Stimulated activated CD8-positive, alpha-beta memory T cell treated with anti-CD3 and anti-CD28 coated beads, Interleukin-7, amount 100 ng/mL, for 4 hours (primary cell): ENCODE measurements at places on chromosomes 1 and 21.

- DNase-seq, result no peak
Measured at GRCh38 chr1:164092603-164093353, 466.2 kb upstream of the PBX1 start.

DNA sequence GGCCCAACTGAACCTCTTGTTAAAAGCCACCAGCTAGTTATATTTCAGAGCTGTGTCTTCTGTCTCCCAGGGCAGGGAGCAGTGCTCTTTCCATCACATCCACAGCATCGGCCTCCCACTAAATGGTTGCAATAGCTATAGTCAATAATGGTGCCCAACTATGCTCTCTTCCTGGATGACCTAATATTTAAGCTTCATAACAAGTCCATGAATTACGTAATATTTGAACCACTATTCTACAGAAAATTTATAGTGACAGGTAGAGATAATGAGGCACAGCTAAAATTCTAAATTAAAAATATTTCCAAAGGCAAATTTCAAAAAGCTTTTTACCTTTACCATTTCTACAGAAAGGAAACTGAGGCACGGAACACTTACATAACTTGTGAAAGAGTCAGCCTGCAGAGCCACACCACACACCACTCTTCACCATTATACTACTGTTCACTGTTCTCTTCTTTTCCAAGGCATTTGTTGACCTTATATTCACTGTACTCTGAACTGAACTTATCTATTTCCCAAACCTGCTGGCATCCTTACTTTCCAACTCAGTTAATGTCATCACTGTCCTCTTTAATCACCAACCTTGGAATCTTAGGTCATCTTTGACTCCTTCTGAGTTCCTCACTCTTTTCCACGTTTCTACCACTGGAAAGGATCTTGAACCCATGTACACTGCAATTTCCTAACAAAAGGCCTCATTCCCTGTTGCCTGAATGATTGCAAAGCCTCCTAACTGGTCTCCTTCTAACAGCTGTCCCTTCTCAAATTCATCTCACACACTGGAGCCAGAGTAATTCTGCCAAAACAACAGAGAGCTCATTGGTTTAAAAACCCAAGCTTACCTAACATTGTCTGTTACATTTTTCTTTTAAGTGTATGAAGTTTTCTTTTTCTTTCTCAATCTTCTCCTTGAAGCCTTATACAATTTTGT, 85.5 kb downstream of the DDAH1 start:
- no peak for DNase-seq

- DNase-seq, result no peak
Measured at GRCh38 chr21:46618738-46619379, 14.0 kb upstream of the S100B start.

GRCh38 chr1:79431340-79431739, 424.8 kb upstream of the ADGRL4 start:
- DNase-seq, result no peak

DNA sequence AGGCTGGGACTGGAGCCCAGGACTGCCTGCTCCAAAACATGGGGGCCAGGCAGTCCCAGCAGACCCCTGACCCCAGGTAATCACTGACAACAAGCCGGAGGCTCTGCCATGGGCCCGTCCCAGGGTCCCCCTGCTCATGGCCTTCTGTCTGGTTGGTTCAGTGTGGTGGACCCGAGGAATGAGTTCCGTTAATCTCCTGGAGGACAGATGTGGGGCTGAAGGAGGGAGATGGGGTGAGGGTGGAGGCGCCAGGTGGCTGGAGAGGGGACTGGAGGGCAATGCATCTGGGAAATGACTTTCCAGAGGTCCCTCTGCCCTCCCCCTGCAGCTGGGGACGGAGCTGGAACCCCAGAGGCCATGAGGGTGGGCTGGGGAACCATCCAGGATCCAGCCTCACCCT, 103.2 kb downstream of the EBNA1BP2 start:
- DNase-seq, result no peak

DNA sequence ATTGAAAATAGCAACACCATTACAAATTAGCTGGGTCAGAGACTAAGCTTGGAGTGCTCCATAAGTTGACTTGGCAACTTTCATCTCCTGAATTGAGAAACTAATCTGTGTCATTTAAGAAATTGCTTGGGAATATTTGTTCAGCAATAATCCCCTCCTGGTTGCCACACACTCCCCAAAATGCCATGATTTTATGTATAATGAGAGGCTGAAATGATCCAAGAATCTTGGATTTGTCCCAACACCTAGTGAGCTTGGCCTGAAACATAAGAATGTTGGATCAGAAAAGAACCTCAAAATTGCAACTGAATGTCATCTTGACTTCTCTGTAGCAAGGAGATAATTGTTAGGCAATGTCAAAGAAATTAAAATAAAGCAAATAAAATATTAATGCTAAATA, 805.9 kb upstream of the ADAMTS5 start:
- DNase-seq, result no peak

DNA sequence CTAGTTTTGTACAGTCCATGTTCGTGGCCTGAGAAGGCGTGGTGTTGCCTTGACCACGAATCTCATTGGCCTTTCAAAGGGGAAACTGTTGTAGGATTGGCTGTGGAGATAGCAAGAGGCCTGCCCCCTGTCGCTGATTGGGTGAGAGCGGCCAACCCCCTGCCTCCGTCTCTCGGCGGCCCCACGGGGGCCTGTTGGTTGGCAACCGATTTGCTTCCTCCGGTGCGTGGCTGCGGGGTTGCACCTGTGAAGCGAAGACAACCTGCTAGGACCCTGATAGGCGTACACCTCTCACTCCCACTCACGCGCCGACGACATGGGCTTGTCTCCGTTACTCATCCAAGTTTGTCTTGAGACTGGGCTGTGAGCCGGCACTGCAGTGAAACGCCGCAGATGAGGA, at the start of gene UBE2U:
UBE2U (plus strand) TSS at position 204 of the 400 bp plus-strand sequence. CDS start 428 bp downstream, outside the sequence.
- no peak for DNase-seq

DNA sequence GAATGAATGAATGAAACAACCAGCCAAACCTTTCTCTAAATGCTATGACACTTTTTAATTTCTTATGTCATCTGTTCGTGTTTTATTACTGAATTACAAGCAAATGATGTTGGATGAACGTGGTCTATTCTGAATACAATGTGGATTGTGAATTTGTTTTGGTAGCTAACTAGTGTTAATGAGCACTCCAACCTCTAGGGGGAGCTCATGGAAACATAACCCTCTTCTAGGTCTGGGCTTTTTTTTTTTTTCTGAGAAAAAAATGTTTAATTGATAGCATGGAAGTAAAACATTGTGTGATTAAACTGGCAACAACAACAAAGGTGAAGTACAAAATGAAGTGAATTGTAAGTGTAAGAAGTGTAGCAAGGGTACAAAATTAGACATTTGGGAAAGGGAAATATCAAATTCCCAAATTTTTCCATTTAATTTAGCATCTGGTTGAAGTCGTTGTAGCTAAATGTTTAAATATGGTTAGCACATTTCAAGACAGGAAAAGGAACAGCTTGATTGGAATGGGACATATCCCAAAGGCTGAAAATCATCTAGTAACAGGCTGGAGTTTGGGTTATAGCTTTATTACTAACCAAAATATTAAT, 42.6 kb upstream of the PTGS2 start:
- no peak for DNase-seq

GRCh38 chr1:156048663-156049258, 4.8 kb downstream of the UBQLN4 start:
- no peak for DNase-seq

DNA sequence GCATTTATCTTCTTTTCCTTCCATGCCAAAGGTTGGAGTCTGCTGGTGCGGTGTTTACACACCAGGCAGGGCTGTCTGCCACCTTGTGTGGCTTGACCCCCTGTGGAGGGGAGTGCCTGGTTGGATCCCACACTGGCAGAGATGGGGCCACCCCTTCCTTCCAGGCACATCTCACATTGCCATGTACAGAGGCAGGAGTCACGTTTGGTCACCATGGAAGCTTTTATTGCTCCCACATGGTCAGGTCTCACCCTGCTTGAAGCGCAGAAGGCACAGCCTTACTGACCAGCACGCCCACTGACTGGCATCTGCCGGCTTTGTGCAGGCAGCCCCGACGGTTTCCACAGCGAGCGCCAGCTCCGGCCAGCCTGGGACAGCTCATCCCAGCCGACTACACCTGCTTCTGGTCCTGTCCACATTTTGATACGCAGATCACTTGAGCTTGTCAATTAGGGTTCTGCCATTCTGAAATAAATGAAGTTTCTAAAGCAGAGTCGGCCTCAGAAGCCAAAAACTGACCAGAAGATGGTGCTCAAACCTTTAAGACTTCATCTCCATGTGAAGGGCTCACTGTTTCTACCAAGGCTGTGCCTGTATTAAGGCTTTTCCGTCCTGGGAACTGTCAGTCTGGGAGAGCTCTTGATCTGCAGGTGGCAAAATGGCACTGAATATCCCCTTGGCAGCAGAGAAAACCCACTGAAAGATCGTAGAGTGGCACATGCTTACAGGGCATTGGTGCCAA, 35.6 kb upstream of the EPHA8 start:
- no peak for DNase-seq

GRCh38 chr1:204085876-204086275, 13.0 kb downstream of the SOX13 start:
- DNase-seq, result no peak

GRCh38 chr1:36258960-36259344, 34.7 kb downstream of the THRAP3 start:
- no peak for DNase-seq

DNA sequence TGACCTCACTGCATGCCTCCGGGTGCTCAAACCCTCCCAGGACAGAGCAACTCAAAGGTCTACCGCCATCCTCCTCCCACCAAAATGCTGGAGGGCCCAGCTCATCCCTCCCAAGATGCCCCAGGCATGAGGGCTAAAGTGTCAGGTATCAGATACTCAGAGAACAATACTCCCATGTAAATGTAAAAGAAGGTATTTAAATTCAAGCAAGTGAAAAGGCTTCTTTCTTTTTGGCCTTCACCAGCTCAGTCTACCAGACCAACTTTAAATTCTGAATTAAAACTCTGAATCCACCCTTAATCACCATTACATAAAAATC, 3.0 kb downstream of the PARP1 start:
- no peak for DNase-seq

- no peak for DNase-seq
Measured at GRCh38 chr1:224180783-224181452, 2.1 kb upstream of the DEGS1 start.

GRCh38 chr1:150012611-150013010, 2.1 kb upstream of the OTUD7B start:
- DNase-seq, result no peak

DNA sequence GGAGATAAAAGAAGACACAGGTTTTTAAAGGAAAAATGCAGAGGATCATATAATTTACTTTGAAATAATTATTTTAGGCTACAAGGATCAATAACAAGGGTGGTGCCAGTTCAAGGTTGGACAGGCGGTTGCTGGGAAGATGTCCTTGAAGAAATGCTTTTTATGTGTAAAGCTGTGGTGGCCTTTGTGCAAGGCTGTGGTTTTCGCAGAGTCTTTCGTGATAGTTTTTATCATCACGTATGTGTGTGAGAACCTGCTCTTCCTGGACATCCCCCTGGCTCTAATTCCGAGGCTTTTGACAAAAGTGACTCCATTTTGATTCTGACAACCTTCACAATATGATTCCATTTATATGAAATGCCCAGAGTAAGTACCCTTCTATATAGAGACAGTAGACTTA, 85.8 kb upstream of the COG2 start:
- DNase-seq, result no peak

DNA sequence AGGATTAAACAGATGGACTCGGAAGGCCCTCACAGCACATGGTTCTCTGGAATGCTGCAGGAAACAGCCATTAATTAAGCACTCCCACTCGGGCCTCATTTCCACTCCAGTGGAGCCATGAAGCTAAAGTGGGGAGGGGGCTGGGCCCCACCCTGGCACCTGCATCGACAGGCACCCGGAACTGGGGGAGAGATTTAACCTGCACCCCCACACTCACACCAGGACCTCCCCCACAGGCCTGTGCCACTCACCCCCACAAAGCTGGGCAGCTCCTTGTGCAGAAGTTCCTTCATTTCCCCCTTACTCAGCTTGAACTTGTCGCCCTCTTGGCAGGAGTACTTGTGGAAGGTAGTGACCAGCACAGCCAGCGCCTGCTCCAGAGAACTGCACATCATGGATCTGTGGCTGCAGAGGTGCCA, 2.2 kb downstream of the S100A2 start:
- no peak for DNase-seq

DNA sequence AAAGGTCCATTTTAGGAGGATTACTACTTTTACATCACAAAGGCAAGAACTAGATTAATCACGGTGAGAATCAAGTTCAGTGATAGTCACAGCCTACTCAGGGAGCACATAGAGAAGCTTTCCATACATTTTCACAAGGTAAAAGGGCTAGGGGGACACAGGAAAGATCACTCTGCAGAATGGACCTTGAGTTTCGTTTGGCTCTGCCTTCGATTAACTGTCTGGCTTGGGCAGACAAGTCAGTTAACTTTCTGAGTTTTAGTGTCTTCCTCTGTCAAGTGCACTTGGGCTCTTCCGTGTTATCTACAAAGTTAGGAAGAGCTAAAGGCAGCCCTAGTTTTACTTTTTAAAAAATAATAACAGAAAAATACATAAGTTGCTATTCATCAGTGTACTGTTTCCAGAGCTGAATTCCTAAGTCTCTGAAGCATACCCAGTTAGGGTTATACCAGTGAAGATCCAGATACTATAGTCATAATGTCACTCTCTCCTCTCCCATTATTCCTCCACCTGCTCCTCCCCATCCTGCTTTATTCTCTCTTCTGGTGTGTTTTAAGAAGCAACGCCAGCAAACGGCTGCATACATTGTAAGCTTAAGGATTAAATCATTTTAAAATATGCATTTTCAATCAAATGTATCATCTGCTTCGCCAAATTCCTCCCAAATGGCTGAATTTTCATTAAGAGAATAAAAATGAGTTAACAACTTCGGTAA, 1.7 kb downstream of the CEP170 start:
- no peak for DNase-seq

- DNase-seq, result no peak
Measured at GRCh38 chr1:159977364-159978106, 23.5 kb upstream of the SLAMF9 start.

DNA sequence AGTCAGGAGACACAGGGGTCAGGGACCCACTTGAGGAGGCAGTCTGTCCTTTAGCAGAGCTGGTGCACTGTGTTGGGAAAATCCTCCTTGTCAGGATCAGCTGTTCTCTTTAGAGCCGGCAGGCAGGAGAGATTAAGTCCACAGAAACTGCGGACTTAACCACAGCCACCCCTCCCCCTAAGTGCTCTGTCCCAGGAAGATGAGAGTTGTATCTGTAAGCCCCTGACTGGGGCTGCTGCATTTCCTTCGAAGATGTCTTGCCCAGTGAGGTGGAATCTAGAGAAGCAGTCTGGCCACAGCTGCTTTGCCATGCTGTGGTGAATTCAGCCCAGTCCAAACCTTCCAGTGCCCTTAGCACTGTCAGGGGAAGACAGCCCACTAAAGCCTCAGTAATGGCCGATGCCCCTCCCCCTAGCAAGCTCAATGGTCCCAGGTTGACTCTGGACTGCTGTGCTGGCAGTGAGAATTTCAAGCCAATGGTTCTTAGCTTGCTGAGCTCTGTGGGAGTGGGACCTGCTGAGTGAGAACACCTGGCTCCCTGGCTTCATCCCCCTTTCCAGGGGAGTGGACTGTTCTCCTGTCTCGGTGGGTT, 172.8 kb downstream of the ST6GALNAC3 start:
- DNase-seq, result no peak

- peak; percentile 57 for DNase-seq
Measured at GRCh38 chr1:116724765-116725375, 29.4 kb upstream of the CD2 start.
